ENCODE measurements at places on chromosomes 5 and 9.

- no peak for DNase-seq
These were observed 163.1 kb upstream of the PTCH1 start for GRCh38 chr9:95679874-95680273.

GRCh38 chr5:62093976-62094375 lies 212.0 kb upstream of the KIF2A start:
- DNase-seq = no peak

GRCh38 chr5:178468196-178468685 lies 122.0 kb downstream of the COL23A1 start:
- DNase-seq = no peak

DNA sequence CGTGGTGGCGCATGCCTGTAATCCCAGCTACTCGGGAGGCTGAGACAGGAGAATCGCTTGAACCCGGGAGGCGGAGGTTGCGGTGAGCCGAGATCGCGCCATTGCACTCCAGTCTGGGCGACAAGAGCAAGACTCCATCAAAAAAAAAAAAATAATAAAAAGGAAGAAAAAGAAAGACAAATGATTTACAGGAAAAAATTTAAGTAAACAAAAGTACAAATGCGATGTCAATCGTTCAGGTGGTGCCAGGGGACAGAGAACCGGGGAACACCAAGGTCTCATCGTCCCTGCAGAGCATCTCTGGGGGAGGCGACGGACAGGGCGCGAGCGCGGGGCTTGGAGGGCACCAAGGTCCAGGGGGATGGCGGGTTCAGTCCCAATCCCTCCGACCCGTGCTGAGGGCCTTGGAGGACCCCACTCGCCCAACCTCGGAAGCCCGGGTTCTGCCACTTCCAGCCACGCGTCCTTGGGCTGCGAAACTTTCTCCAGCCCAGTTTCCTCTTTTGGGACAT lies 607 bp upstream of the HNRNPAB start:
- DNase-seq = no peak

DNA sequence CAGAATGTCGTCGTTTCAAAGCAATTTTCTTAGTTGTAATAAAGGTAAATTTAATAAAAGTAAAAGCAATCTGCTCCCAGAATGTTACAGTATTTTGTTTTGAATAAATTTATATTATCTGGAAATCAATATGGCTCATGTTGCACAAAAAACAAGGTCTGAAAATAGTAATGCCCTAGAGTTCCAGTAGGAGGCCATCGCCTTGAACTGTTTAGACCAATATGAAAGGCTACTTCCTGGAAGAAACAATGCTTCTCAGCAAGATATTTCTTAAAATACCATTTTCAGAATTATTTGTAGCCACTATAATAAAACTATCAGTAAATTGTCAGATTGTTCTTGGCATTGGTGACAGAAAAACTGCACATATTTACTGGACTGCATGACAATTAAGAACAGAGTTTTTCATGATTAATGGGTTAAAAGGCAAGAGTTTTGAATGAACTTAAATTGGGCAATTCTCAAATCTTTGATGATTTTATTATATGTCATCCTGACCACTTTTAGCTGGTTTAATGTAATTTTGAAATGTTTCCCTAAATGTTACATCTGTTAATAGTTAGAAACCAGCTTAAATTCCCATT lies 153.2 kb downstream of the COMMD10 start:
- no peak for DNase-seq
